Left renal pelvis (tissue), 4 donors: ENCODE measurements at places on chromosomes 4 and X.

- DNase-seq: no peak
These were observed 1047.7 kb downstream of the STIM2 start for GRCh38 chr4:27908356-27908755.

- no peak for DNase-seq
These were observed 121.0 kb downstream of the KCNIP4 start for GRCh38 chr4:21827575-21827974.

GRCh38 chrX:114162068-114162735 lies 421.7 kb upstream of the HTR2C start:
- DNase-seq: no peak

GRCh38 chr4:70236125-70236524 lies 6.3 kb upstream of the CSN3 start:
- DNase-seq: no peak

DNA sequence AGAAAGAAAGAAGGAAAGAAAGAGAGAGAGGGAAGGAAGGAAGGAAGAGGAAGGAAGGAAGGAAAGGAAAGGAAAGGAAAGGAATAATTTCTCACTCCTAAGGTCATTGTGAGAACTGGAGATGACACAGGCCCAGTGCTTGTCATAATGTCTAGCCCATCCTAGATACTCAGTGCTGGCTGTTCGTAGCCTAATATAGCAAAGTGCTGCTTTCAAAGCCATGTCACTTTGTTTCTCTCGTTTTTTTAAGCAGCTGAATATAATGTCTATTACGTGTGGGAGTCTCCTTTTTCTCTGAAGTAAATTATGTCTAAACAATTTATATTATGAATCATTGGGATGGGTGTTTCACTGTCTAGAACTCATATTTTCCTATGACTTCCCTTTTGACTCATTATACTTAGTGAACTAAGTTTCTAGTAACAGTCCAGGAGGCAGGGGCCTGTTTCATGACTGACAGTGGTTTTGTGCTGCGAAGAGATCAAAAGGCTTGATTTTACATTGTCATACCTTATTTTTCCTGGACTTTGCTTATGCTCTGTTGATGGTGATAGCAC lies 327.0 kb upstream of the ZFP42 start:
- DNase-seq: no peak

- no peak for DNase-seq
These were observed 194.4 kb upstream of the RPL34 start for GRCh38 chr4:108425988-108426387.
